ENCODE measurements at places on chromosomes 1 and 21.

GRCh38 chr1:156667968-156668709 is 9.1 kb downstream of the NES start:
- no peak for DNase-seq

- DNase-seq: no peak
Measured at GRCh38 chr1:86226204-86226603, 69.6 kb upstream of the COL24A1 start.

DNA sequence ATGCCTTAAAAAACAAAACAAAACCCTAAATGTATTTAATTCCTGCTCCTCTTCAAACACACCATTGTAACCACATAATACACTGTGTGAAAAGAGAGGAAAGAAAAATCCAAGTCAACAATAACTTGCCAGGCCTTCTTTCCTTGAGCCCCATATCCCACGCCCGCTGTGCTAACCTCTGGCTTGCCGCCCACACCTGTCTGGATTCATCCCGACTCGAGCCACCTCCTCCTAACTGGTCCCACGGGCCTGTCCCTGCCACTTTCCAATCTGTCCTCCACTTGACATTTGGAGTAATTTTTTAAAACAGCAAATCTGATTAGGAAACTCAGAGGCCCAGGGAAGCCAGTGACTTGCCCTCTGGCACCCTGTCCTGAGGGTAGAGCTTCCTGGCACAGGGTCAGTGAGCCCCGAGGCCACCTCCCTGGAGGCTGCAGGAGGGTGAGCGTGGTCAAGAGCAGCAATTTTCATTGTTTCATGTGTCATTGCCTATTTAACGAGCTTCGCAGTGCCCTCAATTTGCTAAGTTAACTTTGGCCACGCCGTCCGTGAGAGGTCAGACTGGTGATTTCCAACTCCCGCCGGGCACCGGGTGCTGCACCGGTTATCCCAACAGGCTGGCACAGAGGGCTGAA is 54.1 kb downstream of the B3GALT5 start:
- no peak for DNase-seq

DNA sequence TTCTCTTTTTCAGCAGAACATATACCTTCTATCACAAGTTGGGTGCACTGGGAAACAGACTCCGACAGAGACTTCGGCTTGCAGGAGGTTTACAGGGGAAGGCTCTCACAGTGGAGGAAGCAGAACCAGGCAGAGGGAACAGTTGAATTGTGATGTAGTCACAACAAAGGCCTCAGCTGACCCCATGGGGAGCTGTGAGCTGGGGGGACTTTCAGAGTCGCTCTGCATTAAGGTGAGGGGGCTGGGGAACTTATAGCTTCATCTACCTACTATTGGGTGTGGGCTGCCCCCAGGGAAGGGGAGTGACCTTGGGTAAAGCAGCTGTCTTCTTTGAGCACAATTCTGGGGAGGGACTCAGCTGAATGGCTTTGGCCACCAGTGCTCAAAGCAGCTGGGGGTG is 94.9 kb upstream of the POU3F1 start:
- DNase-seq: no peak

DNA sequence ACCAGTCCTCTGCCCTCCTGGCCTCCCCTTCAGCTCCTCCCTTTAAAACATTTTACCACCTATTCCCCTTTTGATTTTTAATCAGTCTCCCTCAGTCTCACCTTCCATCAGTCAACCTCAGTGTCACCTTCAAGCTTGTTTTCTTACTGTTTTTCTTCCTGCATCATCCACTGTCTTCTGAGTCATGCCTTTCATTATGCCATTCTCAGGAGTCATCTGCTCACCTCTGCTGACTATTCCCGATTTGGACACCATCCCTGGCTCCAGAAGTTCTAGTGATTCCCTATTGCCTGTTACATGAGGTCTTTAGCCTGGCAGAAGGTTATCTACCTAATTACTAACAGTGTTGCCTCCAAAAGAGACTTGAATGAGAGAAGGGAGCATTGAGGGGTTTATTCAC is 23.9 kb downstream of the NFASC start:
- no peak for DNase-seq

- DNase-seq: no peak
Measured at GRCh38 chr1:56229186-56229585, 350.2 kb downstream of the PLPP3 start.

Data from GOT3 (cell line).